ENCODE measurements at places on chromosomes 4 and X. TPM values are rescaled to one million over a fixed set of nuclear protein-coding genes. Genes with fewer than 3 reads are reported as not detected.
A peak's percentile ranks its signal among the peaks of the same experiment; 100 is the strongest.

DNA sequence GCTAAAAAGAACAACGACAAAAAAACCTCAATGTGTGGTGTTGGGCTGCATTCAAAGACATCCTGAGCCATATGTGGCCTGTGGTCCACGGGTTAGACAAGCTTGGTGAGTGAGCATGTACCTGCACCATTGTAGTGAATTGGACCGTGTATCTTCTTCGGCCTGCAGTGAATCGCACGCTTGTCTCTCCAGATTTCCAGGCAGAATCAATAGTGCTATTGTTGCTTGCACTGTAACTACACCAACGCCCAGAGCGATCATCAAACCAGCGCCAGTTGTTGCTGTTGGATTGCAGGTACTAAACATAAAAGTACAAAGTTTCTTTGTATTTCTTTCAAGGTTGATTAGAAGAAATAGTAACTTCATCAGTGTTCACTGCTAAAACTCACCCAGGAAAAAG, 101.6 kb downstream of the HUWE1 start:
- no peak overlapping the region for H3K4me3 ChIP-seq
- no peak for DNase-seq
- H3K36me3 ChIP-seq = peaks cover 42% of the 10 kb centered on the region
- H3K27ac ChIP-seq = no peak overlapping the region
- H3K4me1 ChIP-seq = no peaks in the 10 kb centered on the region

F8A2 gene
- total RNA-seq = not detected

CLCN4 gene
- total RNA-seq = 17.2 TPM

- no peak overlapping the region for H3K27ac ChIP-seq
- H3K36me3 ChIP-seq = no peaks in the 10 kb centered on the region
- H3K27me3 ChIP-seq = no peaks in the 10 kb centered on the region
- no peak overlapping the region for H3K4me3 ChIP-seq
Measured at GRCh38 chr4:1041147-1041935, 29.9 kb downstream of the FGFRL1 start.

DNA sequence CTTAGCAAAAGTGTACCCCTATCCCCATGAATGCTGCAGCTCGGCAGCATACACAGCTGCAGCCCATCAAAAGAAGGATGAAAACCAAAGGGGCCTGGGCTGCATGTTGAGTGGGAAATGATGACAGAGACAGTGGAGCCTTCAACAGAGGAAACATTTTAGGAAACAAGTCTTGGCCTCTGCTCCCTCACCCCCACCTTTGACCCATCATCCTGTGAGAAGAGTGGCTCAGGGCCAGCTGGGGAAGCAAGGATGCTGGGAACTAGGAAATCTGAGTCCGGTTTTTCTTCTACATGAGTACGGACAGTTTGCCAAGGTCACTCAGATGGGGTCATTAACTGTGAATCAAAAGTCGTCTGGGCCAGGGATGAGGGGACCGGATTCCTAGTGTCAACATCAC, 37.2 kb downstream of the IDS start:
- no peak overlapping the region for H3K27ac ChIP-seq
- DNase-seq = no peak
- H3K4me3 ChIP-seq = no peak overlapping the region
- no peaks in the 10 kb centered on the region for H3K36me3 ChIP-seq
- no peaks in the 10 kb centered on the region for H3K4me1 ChIP-seq
- H3K27me3 ChIP-seq = no peaks in the 10 kb centered on the region

DNA sequence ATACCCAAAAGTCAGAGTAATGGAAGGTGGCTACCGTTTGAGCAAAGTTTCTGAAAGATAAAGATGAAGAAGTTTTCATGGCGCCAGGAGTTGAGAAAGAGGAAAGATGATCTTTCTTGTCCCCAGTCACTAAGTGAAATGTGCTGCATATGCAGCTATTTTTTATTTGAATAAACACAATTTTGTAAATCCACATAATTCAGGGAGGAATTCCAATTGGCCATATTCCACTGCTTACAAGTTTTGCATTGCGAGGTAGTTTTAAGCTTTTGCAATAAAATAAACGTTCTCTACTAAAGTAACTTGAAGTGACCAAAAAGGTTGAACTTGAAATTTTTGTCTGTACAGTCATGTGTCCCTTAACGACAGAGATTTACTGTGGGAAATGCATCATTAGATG, 139.3 kb upstream of the VCX2 start:
- no peak overlapping the region for H3K27ac ChIP-seq
- no peaks in the 10 kb centered on the region for H3K4me1 ChIP-seq
- H3K4me3 ChIP-seq = no peak overlapping the region
- H3K36me3 ChIP-seq = no peaks in the 10 kb centered on the region
- DNase-seq = no peak
- H3K27me3 ChIP-seq = no peaks in the 10 kb centered on the region

GRCh38 chr4:155383541-155383940, 6.8 kb upstream of the MAP9 start:
- no peak overlapping the region for H3K4me3 ChIP-seq
- no peaks in the 10 kb centered on the region for H3K36me3 ChIP-seq
- DNase-seq = no peak
- no peak overlapping the region for H3K27ac ChIP-seq
- H3K4me1 ChIP-seq = no peaks in the 10 kb centered on the region
- H3K27me3 ChIP-seq = no peaks in the 10 kb centered on the region

- DNase-seq = no peak
- H3K4me3 ChIP-seq = no peak overlapping the region
- H3K27ac ChIP-seq = no peak overlapping the region
- H3K36me3 ChIP-seq = no peaks in the 10 kb centered on the region
- H3K27me3 ChIP-seq = no peaks in the 10 kb centered on the region
- H3K4me1 ChIP-seq = peaks cover 10% of the 10 kb centered on the region
Measured at GRCh38 chrX:118633530-118633929, 93.9 kb upstream of the IL13RA1 start.

- peaks cover 20% of the 10 kb centered on the region for H3K4me1 ChIP-seq
- no peak overlapping the region for H3K27ac ChIP-seq
- DNase-seq = no peak
- H3K36me3 ChIP-seq = no peaks in the 10 kb centered on the region
- no peaks in the 10 kb centered on the region for H3K27me3 ChIP-seq
- H3K4me3 ChIP-seq = no peak overlapping the region
Measured at GRCh38 chr4:115274545-115274944, 161.1 kb upstream of the NDST4 start.

GRCh38 chr4:8851321-8852117, 20.1 kb downstream of the HMX1 start:
- no peak overlapping the region for H3K4me3 ChIP-seq
- no peak for DNase-seq
- peaks cover 80% of the 10 kb centered on the region for H3K27me3 ChIP-seq
- no peaks in the 10 kb centered on the region for H3K4me1 ChIP-seq

PRSS12 gene
- 9.9 TPM for total RNA-seq

DNA sequence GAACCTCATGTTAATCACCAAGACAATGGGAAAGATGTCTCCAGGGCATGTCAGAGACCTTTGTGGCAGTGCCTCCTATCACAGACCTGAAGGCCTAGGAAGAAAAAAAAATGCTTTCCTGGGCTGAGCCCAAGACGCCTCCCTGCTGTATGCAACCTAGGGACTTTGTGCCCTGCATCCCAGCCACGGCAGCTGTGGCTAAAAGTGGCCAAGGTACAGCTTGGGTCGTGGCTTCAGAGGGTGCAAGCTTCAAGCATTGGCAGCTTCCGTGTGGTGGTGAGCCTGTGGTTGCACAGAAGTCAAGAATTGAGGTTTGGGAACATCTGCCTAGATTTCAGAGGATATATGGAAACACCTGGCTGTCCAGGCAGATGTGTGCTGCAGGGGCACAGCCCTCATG, 40.5 kb downstream of the SPANXN3 start:
- H3K4me1 ChIP-seq = no peaks in the 10 kb centered on the region
- no peaks in the 10 kb centered on the region for H3K27me3 ChIP-seq
- H3K4me3 ChIP-seq = no peak overlapping the region
- DNase-seq = no peak
- no peak overlapping the region for H3K27ac ChIP-seq
- H3K36me3 ChIP-seq = no peaks in the 10 kb centered on the region

GRCh38 chr4:167475951-167476350, 241.7 kb upstream of the SPOCK3 start:
- H3K27me3 ChIP-seq = no peaks in the 10 kb centered on the region
- DNase-seq = peak; percentile 5
- no peak overlapping the region for H3K4me3 ChIP-seq
- H3K36me3 ChIP-seq = no peaks in the 10 kb centered on the region
- H3K4me1 ChIP-seq = no peaks in the 10 kb centered on the region
- no peak overlapping the region for H3K27ac ChIP-seq

- H3K4me1 ChIP-seq = no peaks in the 10 kb centered on the region
- H3K4me3 ChIP-seq = no peak overlapping the region
- no peaks in the 10 kb centered on the region for H3K27me3 ChIP-seq
- no peaks in the 10 kb centered on the region for H3K36me3 ChIP-seq
- no peak for DNase-seq
Measured at GRCh38 chr4:15270201-15270600, 157.6 kb upstream of the C1QTNF7 start.

GRCh38 chr4:17093481-17093880, 195.0 kb upstream of the LDB2 start:
- no peak overlapping the region for H3K27ac ChIP-seq
- H3K4me3 ChIP-seq = no peak overlapping the region
- no peaks in the 10 kb centered on the region for H3K36me3 ChIP-seq
- no peak for DNase-seq
- no peaks in the 10 kb centered on the region for H3K4me1 ChIP-seq
- no peaks in the 10 kb centered on the region for H3K27me3 ChIP-seq

DNA sequence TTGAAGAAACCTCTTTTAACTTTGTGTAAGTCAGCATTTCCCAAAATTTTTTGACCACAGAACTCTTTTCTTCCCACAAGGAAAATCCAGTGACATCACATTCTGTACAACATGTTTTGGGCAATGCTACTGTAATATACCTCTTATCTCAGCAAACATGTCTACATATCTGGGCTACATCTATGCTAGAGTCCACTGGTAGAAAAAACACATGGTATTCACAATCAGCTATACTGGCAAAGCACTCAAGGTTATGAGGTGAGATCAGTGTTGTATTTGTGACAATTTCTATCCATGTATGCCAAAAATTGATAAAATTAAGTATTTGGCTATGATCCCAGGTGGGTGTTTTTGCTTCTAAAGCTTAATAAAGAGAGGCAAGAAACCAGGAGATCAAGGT, 98.0 kb downstream of the ATP11C start:
- no peaks in the 10 kb centered on the region for H3K36me3 ChIP-seq
- H3K4me1 ChIP-seq = no peaks in the 10 kb centered on the region
- no peaks in the 10 kb centered on the region for H3K27me3 ChIP-seq
- no peak overlapping the region for H3K27ac ChIP-seq
- no peak for DNase-seq

DNA sequence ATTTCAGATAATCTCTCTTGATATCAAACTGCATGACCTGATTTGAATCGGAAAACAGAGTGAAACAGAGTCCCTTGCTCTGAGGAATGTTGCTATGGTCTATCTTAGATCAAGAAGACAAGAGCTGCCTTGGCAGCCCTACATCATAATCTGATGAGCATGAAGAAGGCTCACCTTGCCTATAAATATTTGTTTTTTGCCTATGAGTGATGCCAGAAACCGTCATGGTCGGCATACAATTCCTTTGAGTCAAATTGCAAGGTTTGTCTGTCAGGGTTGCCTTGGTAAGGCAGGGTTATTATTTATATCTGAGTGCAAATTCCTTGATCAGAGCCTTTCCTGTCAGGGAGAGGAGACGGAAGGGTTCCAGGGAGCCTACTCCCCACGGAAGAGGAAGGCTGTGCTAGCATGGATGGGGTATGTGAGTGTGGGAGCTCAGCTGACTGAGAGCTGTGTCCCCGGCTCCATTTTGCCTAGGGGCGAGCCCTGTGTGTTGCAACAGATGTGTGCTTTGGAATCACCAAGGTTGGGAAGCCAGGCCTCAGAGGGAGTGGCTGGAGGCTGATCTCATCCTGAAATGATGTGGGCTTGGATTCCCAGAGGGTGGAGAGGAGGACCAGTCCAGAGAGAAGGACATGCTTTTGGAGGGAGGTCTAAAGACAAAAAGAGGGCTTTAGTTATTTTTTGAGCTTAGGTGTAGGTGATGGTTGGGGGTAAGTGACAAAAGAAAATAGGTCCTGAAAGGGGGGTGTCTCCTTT, 43.6 kb downstream of the RTL9 start:
- H3K36me3 ChIP-seq = no peaks in the 10 kb centered on the region
- DNase-seq = peak; percentile 62
- peak overlapping the region; percentile 20 for H3K27ac ChIP-seq

DNA sequence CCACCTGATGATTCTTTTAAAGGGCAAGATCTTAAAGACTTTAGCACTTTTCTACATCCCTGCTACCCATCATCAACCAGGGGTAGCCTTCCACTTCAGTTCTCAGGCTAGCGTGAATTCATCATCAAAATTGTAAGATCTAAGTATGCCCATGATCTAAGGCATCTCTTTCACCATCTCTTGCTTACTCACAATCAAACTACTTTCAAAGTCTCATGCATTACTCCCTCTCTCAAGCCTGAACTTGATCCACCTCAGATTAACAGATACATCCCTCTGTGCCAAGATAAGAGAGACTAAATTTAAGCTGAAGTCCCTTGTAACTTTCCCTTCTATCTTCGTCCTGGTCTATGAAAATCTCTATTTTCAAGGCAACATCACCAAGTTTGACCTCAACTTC, 62.8 kb downstream of the DHX15 start:
- peaks cover 77% of the 10 kb centered on the region for H3K36me3 ChIP-seq
- H3K4me3 ChIP-seq = no peak overlapping the region
- H3K4me1 ChIP-seq = no peaks in the 10 kb centered on the region
- H3K27me3 ChIP-seq = no peaks in the 10 kb centered on the region
- DNase-seq = no peak

DNA sequence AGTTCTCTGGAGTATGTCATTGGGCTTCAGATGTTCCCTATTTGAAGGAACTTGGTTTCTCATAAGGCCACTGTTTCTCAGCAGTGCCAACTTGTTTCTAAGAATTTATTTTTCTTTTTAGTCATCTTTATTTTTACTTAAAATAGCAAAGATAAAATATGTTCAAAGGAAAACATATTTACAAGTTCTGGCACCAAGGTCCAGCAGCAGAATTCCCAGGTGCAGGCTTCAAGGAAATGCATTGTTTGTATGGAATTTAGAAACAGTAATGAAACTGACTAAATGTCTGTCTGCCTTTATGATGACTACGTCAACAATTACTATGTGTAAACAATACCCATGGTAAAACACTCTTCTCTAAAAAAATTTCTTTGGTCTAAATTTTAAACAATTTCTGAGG, 109.6 kb downstream of the IL15 start:
- H3K4me3 ChIP-seq = no peak overlapping the region
- DNase-seq = no peak
- no peaks in the 10 kb centered on the region for H3K4me1 ChIP-seq
- H3K27me3 ChIP-seq = no peaks in the 10 kb centered on the region
- no peaks in the 10 kb centered on the region for H3K36me3 ChIP-seq

- H3K36me3 ChIP-seq = peaks cover 23% of the 10 kb centered on the region
- H3K4me1 ChIP-seq = no peaks in the 10 kb centered on the region
- H3K4me3 ChIP-seq = no peak overlapping the region
- H3K27ac ChIP-seq = no peak overlapping the region
- peak; percentile 60 for DNase-seq
Measured at GRCh38 chrX:19544693-19545305, 29.5 kb upstream of the MAP3K15 start.

GRCh38 chr4:173246719-173247118, 78.1 kb downstream of the GALNT7 start:
- peaks cover 52% of the 10 kb centered on the region for H3K4me1 ChIP-seq
- no peaks in the 10 kb centered on the region for H3K27me3 ChIP-seq
- DNase-seq = peak; percentile 38

- no peak for DNase-seq
- H3K4me3 ChIP-seq = no peak overlapping the region
- H3K27ac ChIP-seq = no peak overlapping the region
- H3K4me1 ChIP-seq = no peaks in the 10 kb centered on the region
- H3K27me3 ChIP-seq = no peaks in the 10 kb centered on the region
Measured at GRCh38 chr4:103012060-103012459, 7.4 kb downstream of the SLC9B1 start.

PNMA3 gene
- not detected for total RNA-seq

Data from SJCRH30 (cell line).